AML-193 (cell line): ENCODE measurements at places on chromosomes 12 and 14.

GRCh38 chr12:63325757-63326156 lies 174.8 kb upstream of the AVPR1A start:
- no peak for DNase-seq

GRCh38 chr12:2364631-2365051 lies 311.9 kb downstream of the CACNA1C start:
- DNase-seq: peak; percentile 21

DNA sequence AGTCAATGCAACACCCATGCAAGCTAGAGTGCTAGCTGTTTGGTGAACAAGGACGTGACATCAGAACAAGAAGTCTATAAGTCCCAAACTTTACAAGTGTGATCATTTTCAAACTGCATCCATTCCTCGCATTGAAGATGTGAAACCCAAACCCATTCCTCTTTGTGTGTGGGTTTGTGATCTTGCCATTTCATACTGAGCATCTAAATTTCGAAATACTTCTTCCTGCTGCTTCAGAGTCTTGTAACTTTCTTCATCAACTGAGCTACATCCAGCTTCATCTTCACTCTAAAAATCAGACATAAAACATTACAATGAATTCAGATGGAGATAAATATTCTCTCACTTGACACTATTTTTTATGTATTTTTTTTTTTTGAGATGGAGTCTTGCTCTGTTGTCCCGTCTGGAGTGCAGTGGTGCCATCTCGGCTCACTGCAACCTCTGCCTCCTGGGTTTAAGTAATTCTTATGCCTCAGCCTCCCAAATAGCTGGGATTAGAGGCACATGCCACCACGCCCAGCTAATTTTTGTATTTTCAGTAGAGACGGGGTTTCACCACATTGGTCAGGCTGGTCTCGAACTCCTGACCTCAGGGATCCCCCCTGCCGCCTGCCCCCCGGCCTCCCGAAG lies 4.8 kb upstream of the ZCCHC8 start:
- peak; percentile 51 for DNase-seq

DNA sequence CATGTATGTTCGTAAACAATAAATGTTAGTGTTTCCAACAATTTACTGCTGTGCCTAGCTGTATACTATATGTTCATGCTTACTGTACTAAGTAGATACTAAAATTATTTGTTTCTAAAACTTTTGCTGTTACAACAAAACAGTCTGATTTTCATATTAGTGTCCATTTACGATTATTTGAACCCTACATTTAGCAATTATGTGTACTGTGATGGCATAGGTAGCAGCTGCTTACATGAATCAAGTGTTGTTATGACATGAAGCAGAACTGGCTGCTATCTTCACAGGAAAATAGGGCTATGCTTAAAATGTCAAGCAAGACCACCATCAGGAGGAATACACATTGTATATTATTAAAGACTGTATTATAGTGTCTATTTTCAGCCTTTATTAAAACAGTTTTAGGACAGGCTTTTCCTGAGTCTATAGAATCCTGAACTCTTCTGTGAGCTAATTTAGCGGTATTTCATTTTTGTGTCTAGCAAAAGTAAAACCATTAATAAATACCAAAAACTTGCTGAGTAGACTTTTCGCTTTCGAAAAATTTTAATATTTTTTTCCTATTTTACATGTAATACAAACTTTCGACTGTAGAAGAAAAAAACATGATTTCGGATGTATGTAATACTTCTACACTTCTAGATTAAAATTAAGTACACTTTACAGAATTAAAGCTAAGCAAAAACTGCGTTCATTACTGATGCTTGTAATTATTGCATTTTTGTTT lies 1.1 kb upstream of the WDR89 start:
- no peak for DNase-seq

GRCh38 chr12:120749256-120749655 lies 23.6 kb downstream of the ACADS start:
- no peak for DNase-seq

GRCh38 chr12:124097701-124098100 lies 124.7 kb downstream of the ZNF664 start:
- DNase-seq: no peak

- DNase-seq: no peak
Measured at GRCh38 chr14:105331575-105332349, 17.2 kb downstream of the PACS2 start.

DNA sequence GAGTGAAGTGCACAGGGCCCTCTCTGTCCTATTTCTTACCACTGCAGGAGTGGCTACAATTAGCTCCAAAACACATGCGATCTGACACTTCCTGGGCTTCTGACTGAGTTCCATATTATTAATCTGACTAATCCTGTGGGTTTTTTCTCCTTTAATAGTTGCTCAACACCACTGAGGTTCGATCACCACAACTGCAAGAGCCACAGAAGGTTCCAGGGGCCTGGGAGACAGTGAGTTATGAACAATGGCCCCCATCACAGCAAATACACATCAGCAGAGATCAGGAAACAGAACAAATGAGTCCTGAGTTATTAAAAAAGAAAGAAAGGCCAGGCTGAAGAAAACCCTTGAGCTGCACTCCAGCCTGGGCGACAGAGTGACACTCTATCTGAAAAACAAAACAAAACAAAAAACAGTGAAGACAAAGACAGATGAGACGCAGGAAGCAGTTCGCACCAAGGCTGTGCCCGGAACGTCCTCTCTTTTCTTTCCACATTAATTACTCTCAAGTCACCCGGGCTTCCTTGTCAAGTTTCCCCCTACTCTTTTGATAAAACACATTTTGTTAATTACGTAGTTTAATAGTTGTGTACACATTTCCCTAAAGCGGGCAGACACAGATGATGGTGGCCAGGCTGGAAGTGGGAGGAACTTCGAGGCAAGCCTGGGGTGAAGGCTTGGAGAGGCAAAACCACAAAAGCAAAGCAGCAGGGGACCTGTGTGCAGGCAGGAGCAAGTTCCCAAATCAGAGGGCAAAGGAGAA lies 42.7 kb downstream of the CDC42BPB start:
- DNase-seq: no peak

DNA sequence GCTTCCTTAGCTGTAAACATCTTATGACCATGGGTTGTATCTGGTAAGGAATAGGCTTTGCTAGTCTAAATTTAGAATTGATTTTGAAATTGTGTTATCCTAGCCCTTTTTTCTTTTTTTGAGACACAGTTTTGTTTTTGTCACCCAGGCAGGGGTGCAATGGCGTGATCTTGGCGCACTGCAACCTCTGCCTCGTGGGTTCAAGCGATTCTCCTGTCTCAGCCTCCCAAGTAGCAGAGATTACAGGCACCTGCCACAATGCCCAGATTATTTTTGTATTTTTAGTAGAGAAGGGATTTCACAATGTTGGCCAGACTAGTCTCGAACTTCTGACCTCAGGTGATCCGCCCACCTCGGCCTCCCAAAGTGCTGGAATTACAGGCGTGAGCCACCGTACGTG lies 2.4 kb upstream of the TUBA1B start:
- DNase-seq: no peak

- no peak for DNase-seq
Measured at GRCh38 chr14:94110552-94111181, at the start of gene IFI27. TSS of gene IFI27 (plus strand) at chr14:94110736.

- no peak for DNase-seq
Measured at GRCh38 chr14:93902619-93903307, 24.4 kb upstream of the FAM181A start.

- DNase-seq: no peak
Measured at GRCh38 chr14:94921456-94921855, 151.5 kb upstream of the GSC start.

- DNase-seq: peak; percentile 3
Measured at GRCh38 chr14:52043690-52044089, 25.2 kb downstream of the NID2 start.

- peak; percentile 16 for DNase-seq
Measured at GRCh38 chr12:1083889-1084262, 92.9 kb downstream of the ERC1 start.

- DNase-seq: no peak
Measured at GRCh38 chr14:33250963-33251362, 312.3 kb downstream of the NPAS3 start.

DNA sequence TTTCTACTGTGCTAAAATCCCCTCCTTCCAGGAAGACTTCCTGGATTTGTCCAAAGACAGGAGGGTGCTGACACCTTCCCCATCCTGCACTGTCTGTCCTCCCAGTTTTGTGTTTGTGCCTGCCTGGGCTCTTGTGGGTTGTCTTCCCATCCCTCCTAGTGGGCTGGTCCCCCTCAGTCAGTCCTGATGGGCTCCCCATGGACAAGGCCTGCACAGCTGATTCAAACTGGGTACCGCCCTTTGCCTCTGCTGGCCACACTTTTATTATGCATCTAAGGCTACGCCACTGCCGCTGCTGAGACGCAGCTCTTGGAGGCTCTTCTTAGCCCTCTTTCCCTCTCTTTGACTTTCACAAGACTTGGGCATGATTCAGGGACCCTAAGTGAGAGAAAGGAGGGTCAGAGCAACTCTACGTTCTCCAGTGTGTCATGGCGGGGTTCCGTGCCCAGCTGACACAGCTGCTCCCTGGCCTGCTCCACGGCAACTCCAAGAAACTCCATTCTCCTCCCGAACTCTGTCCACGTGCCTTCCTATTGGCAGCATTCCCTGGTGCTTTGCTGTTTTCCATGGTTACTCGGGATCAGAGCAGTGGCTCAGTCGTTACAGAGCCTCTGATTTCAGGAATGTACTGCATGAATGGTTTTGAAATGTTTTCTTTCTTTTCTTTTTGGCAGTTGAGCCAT lies 3.8 kb upstream of the KRT85 start:
- no peak for DNase-seq

GRCh38 chr14:70887737-70888499 lies 19.3 kb upstream of the PCNX1 start:
- no peak for DNase-seq

DNA sequence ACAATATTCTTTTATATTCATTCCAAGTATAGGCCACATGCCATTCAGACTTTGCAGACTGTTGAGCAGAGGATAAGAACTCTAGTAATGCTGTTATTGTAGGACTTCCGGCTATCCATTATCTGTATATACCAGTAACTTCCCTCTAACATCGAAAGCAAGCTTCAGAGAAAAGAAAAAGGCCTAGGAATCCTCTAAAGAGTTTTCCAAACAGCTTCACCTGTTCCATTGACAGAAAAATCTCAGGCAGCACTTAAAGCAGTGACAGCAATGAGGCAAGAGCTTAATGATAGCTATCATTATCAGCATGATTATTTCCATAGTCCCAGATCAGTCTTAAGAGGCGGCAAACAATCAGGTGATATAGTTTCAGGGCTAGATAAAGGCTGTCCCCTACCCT lies 1.8 kb downstream of the CPNE8 start:
- no peak for DNase-seq

- DNase-seq: no peak
Measured at GRCh38 chr12:50100561-50100960, 3.2 kb upstream of the GPD1 start.

- DNase-seq: no peak
Measured at GRCh38 chr12:96879301-96879700, 27.8 kb upstream of the NEDD1 start.

- DNase-seq: no peak
Measured at GRCh38 chr12:2844786-2845185, 10.0 kb upstream of the NRIP2 start.

DNA sequence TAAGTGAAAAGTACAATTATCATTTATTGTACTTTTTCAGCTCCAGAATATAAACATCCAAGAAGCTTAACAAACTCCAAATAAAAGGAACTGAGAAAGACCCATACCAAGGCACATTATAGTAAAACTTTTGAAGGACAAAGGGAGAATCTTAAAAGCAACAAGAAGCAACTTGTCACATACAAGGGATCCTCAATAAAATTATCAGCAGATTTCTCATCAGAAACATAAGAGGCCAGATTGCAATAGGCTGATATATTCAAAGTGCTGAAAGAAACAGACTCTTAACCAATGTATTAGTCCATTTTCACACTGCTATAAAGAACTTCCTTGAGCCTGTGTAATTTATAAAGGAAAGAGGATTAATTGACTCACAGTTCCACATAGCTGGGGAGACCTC lies 48.3 kb downstream of the TTC7B start:
- DNase-seq: no peak

DNA sequence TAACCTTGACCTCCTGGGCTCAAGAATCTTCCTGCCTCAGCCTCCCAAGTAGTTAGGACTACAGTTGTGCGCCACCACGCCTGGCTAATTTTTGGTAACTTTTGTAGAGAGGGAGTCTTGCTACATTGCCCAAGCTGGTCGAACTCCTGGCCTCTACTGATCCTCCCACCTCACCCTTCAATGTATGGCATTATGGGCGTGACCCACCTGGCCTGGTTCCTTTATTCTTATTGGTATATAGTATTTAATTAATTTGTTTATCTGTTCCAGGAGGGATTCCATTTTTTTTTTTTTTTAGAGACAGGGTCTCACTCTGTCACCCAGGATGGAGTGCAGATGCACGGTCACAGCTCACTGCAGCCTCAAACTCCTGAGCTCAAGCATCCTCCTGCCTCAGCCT lies 40.9 kb upstream of the EAPP start:
- DNase-seq: no peak

GRCh38 chr14:57865066-57865402 lies 858 bp downstream of the SLC35F4 start:
- no peak for DNase-seq

GRCh38 chr12:110846615-110847566 lies at the start of gene CCDC63:
TSS of gene CCDC63 (plus strand) at chr12:110846987. CDS start at chr12:110852955, 5,968 bp downstream.
- DNase-seq: no peak

DNA sequence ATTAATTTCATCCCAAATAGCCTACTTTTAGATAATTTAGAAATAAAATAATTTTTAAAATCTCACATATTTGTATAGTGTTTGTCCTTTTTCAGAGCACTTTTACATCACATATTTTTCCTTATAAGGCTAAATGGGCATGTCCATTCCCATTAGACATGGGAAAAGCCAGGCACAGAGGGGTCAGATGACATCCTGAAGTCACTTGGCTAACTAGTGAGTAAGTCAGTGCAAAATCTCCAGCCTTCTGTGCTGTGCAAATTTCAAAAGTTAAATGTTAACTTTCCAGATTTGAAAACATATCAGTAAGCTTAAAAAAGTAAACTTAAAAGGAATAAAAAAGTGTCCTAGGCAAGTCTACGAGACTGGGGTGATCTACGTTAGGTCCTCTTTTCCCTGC lies 117.4 kb downstream of the EMP1 start:
- DNase-seq: no peak

GRCh38 chr12:47124451-47124850 lies 44.7 kb upstream of the AMIGO2 start:
- DNase-seq: no peak

DNA sequence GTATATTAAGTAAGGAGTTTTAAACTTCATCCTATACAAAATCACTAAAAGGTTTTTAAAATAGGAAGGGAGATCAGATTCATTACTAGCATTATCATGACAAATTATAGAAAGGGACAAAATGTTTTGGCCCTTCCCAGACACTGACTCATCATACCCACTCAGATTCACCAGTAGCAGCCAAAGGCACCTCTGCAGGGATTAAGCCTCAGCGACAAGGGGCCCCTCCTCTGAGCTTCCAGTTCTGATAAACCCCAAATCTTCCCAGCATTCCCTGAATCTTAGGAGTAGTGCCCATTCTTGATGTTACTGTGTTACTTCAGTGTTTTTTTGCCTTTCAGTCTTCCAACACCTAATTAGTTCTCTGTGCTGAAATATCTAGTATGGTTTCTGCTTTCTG lies 14.5 kb downstream of the KRAS start:
- no peak for DNase-seq
